B cell (primary cell): ENCODE measurements at places on chromosomes 11 and 22. TPM values are rescaled to one million over a fixed set of nuclear protein-coding genes. Genes with fewer than 3 reads are reported as not detected.
A peak's percentile ranks its signal among the peaks of the same experiment; 100 is the strongest.

Gene VPS37C
- 5.9 and 6.4 TPM in 2 replicates for polyA plus RNA-seq

Gene SCN2B
- polyA plus RNA-seq = not detected in 2 replicates

DNA sequence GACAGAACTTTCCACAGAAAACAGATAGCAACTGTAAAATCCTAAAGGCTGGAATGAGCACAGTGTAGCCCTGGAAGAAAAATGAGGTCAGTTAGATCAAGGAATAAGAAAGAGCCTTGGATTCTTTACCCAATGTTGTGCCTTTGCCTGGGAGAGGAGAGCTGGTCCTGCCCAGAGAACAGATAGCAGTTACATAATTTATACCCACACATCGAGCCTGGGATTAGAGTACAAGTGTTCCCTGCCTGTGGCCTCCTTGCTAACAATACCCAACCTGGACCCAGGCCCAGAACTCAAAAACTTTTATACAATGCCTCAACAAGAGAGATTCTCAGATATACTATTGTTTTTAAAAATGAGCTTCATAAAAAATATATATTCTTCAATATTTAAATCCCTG lies 1998.4 kb downstream of the LRRC4C start:
- no peak overlapping the region for H3K4me3 ChIP-seq
- no peak for DNase-seq
- H3K4me1 ChIP-seq = no peaks in the 10 kb centered on the region

GRCh38 chr11:76663486-76663810 lies 7.1 kb downstream of the LRRC32 start:
- no peak overlapping the region for H3K27ac ChIP-seq
- no peak overlapping the region for H3K4me3 ChIP-seq
- no peaks in the 10 kb centered on the region for H3K36me3 ChIP-seq
- DNase-seq = no peak
- peaks cover 50% of the 10 kb centered on the region for H3K4me1 ChIP-seq
- H3K27me3 ChIP-seq = peaks cover 2% of the 10 kb centered on the region

DNA sequence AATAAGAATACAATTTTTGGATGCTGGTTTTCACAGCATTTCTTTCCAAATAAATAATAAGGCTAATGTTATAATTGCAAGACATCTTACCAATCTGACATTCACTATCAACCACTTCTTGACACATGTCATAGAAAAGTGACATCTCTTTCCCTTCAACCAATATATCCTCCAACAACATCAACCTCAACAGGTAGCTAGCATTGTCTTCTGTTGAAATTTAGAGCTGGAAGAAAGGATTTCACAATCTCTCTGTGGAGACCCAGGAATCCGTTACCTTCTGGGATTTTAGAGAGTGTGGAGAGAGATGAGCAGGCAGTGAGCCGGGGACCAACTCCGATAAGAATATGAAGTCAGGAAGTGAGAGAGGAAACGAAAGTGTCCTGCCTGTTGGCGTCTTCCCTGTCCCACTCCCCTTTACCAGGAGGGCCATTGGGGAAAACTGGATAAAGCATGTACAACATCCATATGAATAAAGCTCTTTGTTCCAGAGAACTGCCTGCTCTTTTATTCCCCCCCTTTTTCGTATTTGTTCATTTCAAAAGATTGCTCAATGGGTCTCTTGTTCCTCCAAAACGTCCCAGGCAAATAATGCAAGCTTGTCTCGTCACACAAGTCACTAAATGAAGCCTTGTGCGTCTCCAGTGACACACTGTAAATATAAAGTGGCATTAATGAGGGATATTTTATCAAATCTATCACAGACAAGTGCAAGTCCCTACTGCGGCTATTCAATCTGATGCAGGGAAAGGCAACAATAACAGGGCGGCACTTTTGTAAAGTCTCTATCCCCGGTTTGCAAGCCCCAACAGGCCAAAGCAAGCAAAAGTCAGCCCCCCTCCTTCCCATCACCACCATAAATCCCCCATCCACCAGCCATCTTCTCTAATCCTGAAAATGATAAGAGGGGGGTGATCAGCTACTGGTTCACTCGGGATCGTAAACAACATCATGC lies 3.4 kb downstream of the CADM1 start:
- H3K4me1 ChIP-seq = peaks cover 18% of the 10 kb centered on the region
- DNase-seq = no peak
- H3K27ac ChIP-seq = no peak overlapping the region
- H3K4me3 ChIP-seq = no peak overlapping the region
- peaks cover 38% of the 10 kb centered on the region for H3K27me3 ChIP-seq
- H3K36me3 ChIP-seq = no peaks in the 10 kb centered on the region

DNA sequence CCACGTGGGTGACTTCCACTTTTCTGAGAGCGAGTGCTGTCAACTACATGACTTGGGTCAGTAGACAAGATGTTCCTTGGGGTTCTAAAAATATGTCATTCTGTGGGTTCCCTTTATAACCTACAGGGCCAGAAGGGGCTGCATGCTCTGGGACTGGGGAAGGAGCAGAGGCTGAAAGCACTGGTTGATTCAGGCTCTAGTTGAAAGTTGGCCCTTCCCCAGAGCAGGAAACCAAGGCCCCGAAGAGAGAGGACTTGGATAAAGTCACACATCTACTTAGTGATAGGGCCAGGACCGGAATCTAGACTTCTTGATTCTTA lies 9.9 kb downstream of the ADAMTS15 start:
- H3K36me3 ChIP-seq = no peaks in the 10 kb centered on the region
- H3K4me3 ChIP-seq = no peak overlapping the region
- no peak overlapping the region for H3K27ac ChIP-seq
- H3K27me3 ChIP-seq = no peaks in the 10 kb centered on the region
- DNase-seq = no peak

DNA sequence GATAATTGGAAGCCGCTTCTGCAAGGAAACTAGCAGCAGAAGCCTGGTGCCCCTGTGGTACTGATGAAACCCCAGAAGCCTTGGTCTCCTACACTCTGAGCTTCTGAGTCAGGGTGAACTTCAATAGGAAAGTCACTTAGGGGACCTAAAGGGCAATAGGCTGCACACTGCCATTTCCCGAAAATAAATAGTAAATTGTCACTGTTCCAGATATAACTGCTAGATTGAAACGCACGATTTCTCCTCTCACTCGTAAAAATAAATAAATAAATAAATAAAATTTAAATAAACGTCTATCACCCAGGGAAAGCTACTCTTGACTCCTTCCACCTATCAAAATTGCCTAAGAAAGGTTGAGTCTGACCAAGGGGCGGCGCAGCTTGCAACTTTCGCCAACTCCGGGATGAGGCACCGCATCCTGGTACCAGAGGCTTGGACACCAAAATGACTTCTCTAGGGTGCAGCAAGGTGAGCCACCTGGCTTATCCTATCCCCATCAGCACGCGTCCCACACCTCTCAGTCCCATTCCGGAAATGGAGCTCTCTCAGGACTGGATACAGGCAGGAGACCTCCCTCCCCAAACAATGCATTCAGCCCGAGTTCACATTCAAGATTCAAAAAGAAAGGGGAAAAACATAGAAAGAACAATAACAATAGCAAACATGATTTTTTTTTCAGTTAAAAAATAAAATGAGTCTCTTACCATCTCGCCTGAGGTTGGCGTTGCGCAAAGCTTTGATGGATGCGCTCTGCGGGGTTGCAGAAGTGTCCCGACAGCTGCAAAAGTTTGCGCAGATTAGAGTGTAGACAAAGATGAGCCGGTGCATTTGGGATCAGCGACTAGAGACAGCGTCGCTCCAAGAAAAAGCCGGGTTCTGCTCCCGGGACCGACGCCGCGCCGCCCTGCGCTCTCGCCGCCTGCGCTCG lies 583 bp downstream of the PDGFD start:
- peaks cover 5% of the 10 kb centered on the region for H3K27me3 ChIP-seq
- H3K4me3 ChIP-seq = peak overlapping the region; percentile 26
- DNase-seq = peak; percentile 7
- H3K27ac ChIP-seq = no peak overlapping the region
- peaks cover 10% of the 10 kb centered on the region for H3K4me1 ChIP-seq
